Urinary bladder (tissue), 4 donors: ENCODE measurements at places on chromosomes 3 and 15.

- DNase-seq, result no peak
Measured at GRCh38 chr3:12999147-13000140, 73.8 kb downstream of the IQSEC1 start.

GRCh38 chr3:16908896-16909295, 24.1 kb downstream of the PLCL2 start:
- DNase-seq, result no peak

- no peak for DNase-seq
Measured at GRCh38 chr3:47431225-47431624, 44.5 kb downstream of the SCAP start.

GRCh38 chr15:100807028-100807427, 72.6 kb upstream of the ALDH1A3 start:
- DNase-seq, result no peak

- no peak for DNase-seq
Measured at GRCh38 chr3:141476033-141476432, 10.8 kb upstream of the RASA2 start.

- DNase-seq, result no peak
Measured at GRCh38 chr3:146431240-146431639, 38.1 kb downstream of the PLSCR2 start.

DNA sequence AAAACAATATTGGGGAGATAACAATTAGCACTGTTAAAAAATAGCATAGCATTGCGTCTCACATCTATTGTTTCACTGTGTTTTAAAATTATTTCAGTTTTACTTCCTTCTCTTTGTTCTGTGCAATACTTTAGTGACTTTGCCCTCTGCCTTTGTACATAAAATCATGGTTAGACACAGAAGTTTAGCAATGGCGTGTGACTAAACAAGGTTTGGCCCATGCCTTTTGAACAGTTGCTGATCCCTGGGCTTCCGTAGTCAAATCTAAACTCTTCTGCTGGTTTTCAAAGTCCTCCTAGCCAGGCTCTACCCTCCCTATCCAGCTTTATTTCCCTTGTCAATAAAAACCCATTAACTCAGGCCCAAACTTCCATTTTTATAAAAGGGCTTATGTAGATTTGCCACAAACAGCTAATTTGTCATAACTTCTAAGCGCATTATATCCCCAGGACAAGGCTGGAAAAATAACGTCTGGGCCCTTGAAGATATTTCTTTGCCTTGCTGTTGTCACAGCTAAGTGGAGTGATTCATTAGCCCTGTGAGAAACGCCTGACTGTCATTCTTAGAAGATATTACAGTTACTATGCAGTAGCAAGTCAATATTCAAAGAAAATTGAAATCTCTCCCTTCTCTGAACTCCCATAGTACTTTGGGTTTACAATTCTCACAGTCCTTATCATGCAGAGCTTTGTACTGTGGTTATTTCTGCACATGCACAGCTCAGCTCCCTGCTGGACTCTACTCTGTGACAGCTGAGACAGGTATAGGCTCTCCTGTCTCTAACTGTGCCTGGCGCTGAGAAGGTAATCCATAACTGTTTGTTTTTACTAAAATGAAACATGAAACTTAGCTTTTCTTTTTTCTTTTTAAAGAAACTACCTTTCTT, 123.4 kb upstream of the SLC24A5 start:
- no peak for DNase-seq

GRCh38 chr3:193400304-193400703, 21.8 kb upstream of the ATP13A5 start:
- no peak for DNase-seq

DNA sequence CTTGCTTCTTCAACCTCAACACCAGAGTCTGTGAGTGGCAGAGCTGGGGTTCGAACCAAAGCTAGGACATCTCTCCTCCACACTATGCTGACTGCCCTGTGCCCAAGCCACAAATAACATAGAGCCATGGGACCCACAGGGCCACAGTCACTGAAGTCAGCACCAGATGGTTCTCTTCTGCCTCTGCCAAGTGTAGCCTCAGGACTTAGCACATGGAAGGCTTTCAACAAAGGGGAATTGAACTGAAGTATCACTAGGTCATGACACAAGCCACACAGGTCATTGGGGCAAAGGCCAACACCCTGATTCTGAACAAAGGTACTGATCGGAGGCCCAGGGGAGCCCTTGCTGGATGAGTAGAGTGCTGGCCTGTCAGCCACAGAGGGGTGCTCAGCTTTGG, 83.6 kb downstream of the BDH1 start:
- no peak for DNase-seq

GRCh38 chr3:57393977-57394376, 101.5 kb upstream of the ASB14 start:
- DNase-seq, result no peak

- DNase-seq, result no peak
Measured at GRCh38 chr3:124993466-124993865, 58.9 kb upstream of the MUC13 start.

GRCh38 chr15:21268436-21268940, 171.8 kb downstream of the POTEB3 start:
- no peak for DNase-seq

DNA sequence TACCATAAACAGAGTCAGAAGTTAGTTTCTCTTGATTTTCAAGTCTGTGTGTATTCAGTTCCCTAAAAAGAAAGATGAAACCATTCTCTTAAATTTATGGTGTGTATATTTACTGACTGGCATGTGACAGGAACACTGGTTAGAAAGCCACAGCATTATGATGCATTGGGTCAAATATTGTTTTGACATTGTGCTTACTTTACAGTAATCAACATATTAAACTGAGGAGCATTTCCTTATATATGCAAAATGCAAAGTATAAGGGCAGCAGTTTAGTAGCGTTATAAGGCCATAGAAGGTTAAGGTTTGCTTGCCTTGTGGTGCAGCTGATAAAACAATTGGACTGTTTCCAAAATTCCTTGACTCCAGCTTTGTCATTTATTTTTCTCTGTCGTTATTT, 72.9 kb downstream of the EPHA3 start:
- peak; percentile 11 for DNase-seq

- DNase-seq, result no peak
Measured at GRCh38 chr15:82934100-82934880, 18.2 kb downstream of the HOMER2 start.

GRCh38 chr3:46087871-46088270, 60.6 kb upstream of the XCR1 start:
- no peak for DNase-seq

GRCh38 chr3:20022954-20023622, 11.0 kb upstream of the PP2D1 start:
- DNase-seq, result no peak

DNA sequence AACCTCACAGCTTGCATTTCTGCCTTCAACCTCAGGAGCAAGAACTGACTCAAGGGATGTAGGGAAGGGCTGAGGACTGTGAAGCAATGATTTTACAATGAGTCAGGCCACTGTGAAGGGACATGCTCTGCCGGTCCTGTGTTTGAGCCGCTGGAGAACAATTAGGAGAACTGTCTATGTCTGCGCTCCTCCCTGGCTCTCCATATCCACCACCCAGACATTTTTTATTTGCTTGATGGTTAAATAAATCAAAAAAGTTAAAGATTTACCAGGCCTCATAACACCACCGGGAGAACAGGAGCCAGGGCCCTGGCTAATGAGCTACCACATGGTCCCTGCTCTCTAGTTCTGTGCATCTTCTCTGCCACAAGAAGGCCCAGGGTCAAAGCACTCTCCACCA, 29.6 kb downstream of the SEC61A1 start:
- DNase-seq, result no peak

- no peak for DNase-seq
Measured at GRCh38 chr3:194256040-194256945, 94.8 kb downstream of the CPN2 start.

GRCh38 chr3:88452228-88452627, 302.5 kb downstream of the C3orf38 start:
- DNase-seq, result no peak

GRCh38 chr3:133301731-133302130, 98.1 kb upstream of the BFSP2 start:
- no peak for DNase-seq

DNA sequence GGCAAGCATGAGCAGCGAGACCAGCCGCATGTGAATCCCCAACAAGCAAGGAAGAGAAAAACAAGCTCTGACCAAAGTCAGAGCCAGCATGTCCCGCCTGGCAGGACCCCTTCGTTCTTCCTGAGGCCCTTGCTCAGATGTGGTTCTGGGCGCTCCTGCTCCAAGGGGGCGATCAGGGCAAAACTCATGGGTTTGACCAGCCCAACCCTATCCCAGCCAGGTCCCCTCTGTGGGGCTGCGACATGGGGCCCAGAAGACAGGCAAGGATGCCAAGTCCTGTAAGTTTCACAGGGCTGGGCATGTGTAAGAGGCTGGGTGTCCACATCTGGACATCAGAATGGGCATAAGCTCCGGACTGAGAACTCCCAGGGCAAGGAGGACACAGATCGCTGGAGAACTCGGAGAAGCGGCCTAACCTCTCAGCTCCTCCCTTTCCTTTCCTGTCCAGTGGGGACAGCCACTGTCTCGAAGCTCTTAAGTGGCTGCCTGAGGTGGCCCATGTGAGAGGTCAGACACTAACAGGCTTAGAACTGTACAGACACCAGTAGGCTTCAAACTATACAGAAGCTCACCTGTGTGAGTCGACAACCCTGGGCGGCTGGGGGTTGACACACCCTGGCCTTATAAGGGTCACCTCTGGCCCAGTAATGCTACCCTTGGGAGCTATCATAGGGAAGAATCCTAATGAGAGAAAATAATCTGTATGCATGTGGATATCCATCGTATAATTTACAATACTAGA, 48.9 kb downstream of the XXYLT1 start:
- no peak for DNase-seq

DNA sequence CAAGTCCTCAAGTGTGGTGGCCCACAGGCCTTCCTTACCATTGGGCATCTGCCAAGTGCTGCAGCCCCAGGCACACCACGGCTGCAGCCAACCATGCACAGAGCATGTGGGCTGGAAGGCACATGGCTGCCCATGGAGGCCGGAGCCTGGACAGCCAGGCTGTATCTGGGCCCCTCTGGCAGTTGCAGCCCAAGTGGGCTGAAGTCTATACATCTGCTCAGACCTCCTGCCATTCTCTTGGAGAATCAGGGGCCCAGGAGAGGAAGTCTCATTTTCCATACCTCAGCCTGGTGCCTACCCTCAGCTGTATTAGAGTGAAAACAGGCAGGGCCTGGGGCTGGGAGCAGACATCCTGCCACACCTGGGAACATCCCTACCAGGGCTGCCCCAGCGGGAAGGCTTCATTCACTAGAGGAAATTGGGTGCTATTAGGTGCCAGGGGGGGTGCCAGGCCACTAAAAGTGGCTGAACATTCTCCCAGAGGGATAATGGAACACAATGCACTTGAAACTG, 48.0 kb upstream of the SLCO2A1 start:
- no peak for DNase-seq

DNA sequence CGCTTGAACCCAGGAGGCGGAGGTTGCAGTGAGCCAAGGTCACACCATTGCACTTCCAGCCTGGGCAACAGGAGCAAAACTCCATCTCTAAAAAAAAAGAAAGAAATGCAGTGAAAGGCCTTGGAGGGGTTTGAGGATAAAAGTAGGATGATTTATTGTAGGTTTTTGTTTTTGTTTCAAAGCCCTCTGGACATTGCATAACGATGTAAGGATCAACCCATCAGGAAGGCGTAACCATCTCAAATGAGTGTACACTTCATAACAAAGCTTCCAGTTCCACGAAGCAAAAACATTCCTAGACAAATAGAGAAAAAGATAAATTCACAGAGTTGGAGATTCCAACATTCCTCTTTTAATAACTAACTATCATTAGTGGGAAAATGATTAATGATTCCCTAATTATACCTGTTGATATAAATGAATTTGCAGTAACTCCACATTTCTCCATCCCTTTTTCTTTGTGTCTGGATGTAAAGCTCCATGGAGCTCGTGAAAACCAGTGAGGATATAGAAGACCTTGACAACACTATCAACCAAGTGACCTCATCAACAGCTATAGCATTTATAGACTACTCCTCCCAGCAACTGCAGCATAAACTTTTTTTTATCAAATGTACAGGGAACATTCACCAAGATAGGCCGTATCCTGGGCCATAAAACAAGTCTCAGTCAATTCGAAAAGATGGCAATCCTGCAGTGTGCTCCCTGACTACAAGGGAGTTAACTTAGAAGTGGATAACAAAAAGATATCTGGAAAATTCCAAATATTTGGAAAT, 48.7 kb upstream of the PPP4R2 start:
- no peak for DNase-seq

- no peak for DNase-seq
Measured at GRCh38 chr3:16415911-16416476, 97.5 kb downstream of the RFTN1 start.

DNA sequence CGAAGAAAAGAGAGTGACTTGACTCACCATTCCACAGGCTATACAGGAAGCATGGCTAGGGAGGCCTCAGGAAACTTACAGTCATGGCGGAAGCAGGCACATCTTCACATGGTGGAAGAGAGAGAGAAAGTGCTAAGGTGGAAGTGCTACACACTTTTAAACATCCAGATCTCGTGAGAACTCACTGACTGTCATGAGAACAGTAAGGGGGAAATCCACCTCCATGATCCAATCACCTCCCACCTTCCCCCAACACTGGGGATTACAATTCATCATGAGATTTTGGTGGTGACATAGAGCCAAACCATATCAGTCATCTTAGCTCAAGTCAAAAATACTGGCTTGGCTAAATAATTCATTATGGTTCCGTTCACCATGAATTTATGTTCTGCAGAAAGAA, 45.3 kb upstream of the NEDD4 start:
- DNase-seq, result no peak

DNA sequence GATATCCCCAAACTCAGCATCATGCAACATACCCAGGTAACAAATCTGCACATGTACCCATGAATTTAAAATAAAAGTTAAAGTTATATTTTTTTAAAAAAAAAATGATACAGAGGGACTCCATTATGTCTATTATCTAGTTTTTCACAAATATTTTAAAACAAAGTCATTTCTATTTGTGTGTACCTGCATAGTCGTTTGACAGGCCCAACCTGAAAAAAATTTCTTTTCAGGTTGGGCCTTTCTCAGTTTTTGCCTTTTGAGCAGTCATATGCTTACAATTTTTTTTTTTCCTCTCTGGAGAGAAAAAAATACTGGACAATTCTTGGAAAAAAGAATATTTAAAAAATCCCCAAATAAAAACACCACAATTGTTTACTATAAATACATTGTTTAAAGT, 459.5 kb downstream of the FOXP1 start:
- DNase-seq, result no peak

DNA sequence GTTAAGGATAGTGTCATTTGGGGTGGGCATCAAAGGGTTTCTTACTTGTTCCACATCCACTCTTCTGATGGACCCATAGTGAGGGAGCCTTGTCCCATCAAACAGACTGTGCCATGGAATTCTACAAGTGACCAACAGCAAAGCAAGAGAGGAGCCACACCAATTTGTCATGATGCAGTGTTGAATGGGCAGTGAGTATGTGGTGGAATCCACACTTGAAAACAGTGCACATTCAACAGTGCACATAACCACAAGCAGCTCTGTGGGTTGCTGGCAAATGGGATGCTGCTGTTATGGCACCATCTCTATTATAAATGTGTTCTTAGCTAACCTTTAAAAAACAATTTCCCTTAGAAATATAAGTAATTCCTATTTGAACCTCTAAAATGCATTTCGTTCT, 52.5 kb upstream of the CPNE4 start:
- DNase-seq, result no peak
